ENCODE measurements at places on chromosomes 6 and 20.

GRCh38 chr6:35969646-35970045, 48.7 kb upstream of the SRPK1 start:
- DNase-seq = no peak

DNA sequence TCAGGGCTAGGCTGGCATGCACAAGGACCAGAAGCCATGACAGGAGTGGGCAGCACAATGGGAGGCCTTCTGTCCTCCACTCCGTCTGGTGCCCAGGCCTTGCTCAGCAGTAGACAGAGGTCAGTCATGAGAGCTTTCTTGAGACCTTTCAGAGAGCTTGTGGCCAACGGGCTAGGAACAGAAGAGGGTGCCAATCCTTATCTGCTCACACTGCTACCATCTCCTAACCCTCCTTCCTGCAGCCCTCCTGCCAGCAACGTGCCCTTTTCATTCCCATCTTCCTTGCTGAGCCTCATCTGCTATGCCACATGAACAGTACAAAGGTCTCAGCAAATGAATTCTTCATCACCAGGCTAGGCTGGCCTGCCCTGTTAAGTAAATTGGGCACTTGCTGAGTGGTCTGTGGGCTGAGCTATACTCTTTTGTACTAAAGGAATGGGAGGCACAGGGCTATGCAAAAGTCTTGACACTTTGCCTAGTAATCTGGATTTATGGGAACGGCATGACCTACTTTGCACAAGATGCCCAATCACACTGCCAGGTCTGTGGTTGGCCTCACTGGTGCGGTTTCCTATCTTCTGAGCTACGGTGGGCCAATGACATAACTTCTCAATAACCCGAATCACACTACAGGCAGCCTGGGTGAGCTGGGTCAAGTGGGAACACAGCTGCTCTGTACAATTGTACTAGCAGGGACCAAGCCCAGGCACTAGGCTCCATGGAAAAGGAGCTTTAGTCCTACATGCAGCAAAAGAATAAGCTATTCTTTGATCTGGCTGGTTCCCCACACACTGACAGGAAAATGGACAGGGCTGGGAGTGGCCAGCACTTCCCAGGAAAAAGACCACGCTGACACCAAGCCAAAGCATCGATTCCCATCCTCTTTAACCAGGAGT, 47.8 kb downstream of the ELOVL5 start:
- DNase-seq = no peak

DNA sequence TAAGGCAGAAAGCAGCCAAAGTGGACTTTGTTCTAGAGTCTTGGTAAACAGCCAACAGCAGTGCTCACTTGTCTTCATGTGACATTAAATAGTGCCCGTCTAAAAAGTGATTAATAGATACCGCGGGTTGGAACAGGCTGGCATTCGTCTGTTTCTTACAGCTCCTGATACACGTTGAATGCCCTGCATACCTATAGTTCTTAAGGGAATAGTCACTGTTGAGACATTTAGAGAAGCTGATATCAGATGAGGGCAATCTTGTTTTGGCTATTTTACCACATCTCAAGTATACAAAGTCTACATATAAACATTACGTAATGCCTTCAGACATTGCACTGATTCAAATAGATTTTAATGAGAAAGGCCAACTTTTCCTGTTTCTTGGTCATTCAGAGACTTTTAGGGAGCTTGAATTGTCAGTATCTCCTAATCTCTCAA, 374.9 kb upstream of the FLRT3 start:
- DNase-seq = no peak

GRCh38 chr6:2916158-2916925, 13.2 kb upstream of the SERPINB9 start:
- DNase-seq = no peak

- DNase-seq = peak; percentile 73
Measured at GRCh38 chr6:157240059-157240959, 83.0 kb downstream of the TMEM242 start.

GRCh38 chr6:170446841-170447560, 106.1 kb downstream of the PSMB1 start:
- DNase-seq = no peak

DNA sequence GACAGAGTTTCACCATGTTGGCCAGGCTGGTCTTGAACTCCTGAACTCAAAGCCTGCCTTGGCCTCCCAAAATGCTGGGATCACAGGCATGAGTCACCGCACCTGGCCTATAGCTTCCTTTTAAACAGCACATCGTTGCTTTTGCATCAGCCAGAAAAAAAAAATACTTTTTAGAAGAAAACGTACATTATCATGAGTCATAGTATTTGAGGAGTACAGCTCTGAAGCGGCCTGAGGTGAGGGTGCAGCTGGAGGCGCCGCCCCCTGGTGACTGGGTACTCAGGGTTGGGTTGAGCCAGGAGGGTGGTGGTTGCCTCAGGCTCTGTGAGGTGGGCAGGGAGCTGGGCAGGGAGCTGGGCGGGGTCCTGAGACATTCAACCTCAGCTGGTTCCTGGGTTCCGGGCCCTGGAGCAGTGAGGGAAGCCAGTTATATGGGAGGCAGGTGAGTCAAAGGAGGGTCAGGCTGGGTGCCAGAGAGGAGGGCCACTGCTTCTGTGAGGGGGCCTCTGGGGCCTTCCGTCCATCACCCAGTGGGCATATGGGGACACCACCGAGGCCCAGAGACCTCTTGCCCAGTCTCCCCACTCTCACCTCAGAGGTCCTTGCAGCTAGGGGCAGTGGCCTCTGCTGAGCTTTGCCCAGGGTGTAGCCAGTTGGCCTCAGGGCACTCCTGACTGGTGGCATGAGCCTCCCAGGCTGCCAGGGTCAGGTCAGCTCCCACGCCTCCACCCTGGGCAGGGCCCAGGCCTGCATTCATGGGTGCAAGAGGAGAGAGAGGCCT, 11.7 kb upstream of the ID1 start:
- DNase-seq = peak; percentile 100

DNA sequence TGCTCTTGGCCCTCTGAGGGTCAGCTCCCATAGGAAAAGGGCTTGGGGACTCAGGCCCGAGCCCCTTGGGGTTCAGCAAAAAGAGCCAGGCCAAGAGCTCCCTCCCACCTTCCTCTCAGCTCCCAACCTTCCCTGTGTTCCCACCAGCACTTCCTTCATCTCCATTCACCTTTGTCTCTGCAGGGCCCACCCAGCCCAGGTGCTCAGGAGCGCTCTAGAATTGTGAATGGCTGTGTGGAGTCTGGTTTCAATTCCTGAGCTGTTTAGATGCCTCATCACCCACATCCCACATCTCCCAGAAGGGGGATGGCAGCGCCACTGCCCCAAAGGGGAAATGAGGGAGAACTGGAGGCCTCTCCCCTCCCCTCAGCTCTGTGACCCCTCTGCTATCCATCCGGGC, 7.7 kb downstream of the GRM4 start:
- DNase-seq = no peak

- no peak for DNase-seq
Measured at GRCh38 chr20:54131675-54132611, 41.8 kb downstream of the CYP24A1 start.

DNA sequence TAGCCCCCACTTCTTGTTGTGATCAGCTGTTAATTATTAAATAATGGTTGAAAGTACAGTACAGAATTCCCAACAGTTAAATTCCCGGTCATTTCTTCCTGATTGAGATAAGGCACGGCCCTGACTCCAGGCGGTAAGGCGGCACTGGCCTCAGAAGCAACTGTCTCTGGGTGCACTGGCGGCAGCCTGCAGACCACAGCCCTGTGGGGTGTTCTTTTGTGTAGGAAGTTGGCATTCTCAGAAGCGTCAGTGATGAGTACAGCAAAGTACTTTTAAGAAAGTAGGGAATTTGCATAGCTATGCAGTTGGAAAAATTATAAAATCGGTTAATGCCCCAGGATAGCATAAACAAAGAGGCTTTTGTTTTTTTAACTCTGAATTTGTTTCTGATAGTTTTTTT, 50.5 kb downstream of the SAMD5 start:
- DNase-seq = no peak

GRCh38 chr6:105618247-105618646, 215.4 kb upstream of the PREP start:
- DNase-seq = no peak

- no peak for DNase-seq
Measured at GRCh38 chr6:116894669-116895068, 17.6 kb downstream of the RFX6 start.

- peak; percentile 79 for DNase-seq
Measured at GRCh38 chr20:32522776-32523612, 62.1 kb downstream of the NOL4L start.

DNA sequence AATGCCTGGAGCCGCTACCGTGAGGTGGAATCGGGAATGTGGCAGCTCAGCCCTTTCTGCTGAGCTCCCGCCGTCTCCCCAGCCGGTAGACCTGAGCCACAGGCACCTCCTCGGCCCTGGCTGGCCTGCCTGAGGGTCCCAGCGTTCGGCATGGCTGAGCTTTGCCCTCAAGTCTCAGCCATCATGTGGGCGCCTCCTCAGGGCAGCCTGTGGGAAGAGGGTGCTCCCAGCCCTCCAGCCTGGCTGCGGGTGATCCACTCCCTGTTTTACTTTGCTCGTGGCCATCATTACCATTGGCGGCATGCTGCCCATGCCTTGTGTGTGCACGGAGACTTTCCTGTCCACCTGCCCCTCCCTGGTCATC, 329.7 kb downstream of the CDH4 start:
- DNase-seq = no peak

DNA sequence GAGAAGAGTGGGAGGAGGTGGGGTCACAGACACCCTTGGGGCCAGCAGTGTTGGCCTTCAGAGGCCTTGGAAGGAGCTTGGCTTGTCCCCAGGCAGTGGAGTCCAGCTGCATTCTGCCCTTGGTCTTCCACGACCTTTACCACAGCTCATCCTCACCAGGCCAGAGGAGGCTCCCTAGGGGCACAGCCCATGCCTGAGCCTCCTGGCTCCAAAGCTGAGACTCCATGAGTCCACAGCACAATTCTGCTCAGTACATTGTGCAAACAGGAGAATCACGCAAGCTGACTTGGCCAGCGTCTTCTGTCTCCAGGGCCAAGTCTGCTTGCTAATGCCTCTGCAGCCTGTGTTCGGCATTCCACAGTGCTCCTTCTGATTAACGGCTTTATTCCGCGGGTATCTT, 337.2 kb downstream of the SMOC2 start:
- no peak for DNase-seq

- no peak for DNase-seq
Measured at GRCh38 chr6:141986457-141986856, 146.3 kb upstream of the GJE1 start.

DNA sequence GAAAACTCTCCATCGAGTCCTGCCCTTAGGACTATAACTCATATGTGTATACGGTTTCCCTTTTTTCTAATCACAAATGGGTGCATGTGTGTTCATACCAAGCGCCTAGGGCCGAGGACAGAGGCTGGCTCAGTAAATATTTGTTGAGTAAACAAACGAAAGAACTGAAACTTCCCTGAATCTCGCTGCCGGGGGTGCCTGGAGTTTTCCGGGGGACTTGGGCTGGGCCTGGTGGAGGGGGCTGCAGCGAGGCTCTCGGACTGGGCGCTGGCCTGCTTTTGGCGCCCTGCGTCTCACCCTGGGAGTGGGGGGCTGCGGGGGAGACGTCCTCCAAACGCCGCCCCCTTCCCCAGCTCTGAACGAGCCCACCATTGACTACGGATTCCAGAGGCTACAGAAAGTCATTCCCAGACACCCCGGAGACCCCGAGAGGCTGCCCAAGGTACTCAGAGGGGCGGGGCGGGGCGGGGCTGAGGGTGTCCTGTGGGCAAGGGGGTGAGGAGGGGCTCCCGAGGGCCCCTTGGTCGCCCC, 49.0 kb downstream of the CPXM1 start:
- peak; percentile 23 for DNase-seq

GRCh38 chr20:47659904-47660601, 125.2 kb downstream of the SULF2 start:
- no peak for DNase-seq

DNA sequence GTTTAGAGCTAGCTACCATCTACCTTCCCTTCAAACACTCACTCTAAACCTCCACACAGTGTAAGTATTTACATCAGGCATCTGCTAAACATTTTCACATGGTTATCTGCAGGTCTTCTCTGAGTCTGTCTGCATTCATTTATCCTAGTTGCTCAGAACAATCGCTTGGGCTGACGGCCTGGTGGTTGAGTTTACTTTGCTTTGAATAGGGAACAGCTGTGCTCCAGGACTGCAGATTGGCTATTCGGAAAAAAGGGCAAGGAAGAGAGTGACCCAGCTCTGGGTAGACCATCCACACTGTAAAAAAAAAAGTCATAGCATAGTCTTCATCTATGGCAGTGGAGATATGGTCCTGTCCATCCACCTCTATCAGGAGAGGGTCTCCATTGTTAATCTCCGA, 115.3 kb upstream of the ESR1 start:
- DNase-seq = no peak
